ENCODE measurements at places on chromosomes 4 and X.

DNA sequence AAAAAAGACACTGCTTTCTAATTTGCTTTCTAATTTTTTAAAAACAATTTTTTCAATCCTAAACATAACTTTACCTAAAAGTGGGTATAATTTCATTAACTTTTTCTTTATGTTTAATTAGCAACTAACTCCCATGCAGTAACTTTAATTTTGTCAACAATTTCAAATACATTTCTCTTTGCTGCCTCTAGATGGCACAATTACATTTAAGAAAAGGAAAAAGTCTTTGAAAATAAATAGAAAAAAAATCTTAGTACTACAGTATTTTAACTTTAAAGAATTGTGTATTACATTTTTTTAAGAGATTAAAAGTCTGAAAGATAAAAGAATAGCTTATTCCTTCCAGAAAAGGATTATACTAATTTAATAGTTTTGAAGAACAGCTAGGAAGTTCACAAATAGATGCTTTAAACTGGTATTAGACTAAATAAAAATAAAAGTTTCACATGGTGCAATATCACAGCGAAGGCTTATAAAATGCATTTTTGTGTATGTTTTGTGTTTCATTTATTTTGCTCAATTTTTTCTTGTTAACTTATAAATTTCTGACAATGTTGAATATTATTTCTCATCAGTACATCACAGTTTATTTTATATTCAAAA, 105.1 kb downstream of the ADGRA3 start:
- DNase-seq = no peak

DNA sequence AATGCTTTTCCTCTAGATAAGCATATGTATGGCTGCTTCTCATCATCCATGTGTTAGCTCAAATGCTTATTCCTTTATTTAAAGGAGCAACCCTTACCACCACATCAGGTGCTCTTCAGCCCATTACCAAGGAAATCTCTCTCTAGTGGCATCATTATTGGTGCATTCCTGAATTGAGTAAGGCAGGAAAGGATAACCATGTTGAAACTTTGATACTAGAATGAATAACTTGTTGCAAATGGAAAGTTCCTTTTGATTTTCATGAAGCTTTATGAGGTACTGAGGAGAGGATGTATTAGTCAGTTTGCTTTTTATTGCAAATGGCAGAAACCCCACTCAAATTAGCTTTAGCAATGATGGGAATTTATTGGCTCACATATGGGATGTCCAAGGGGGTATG, 212.3 kb upstream of the FGF13 start:
- no peak for DNase-seq

GRCh38 chr4:8242782-8243560, 26.6 kb upstream of the HTRA3 start:
- DNase-seq = no peak

DNA sequence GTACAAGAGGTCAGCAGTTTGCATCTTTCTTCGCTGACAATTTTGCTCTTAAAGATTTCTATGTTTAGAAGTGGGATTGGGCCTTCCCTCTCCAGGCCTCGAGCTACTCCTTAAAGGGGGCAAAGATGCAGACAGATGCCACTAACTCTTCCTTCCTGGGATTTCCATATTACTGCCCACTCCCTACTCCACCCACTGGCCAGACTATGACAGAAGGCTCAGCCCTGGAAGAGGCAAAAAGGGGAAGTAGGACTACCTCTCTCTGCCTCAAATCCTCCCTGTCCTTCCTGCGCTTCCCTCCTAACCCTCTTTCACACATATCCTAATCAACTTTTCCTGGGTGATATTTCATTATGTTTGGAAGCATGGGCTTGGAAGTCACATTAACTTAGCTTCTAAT, 58.3 kb downstream of the EVC2 start:
- no peak for DNase-seq

- DNase-seq = no peak
Observed at GRCh38 chrX:633043-633984, 2.7 kb downstream of the SHOX start.

- no peak for DNase-seq
Observed at GRCh38 chrX:122203399-122203798, 980.7 kb upstream of the GRIA3 start.

GRCh38 chr4:153791746-153792617, 3.1 kb upstream of the SFRP2 start:
- DNase-seq = no peak

DNA sequence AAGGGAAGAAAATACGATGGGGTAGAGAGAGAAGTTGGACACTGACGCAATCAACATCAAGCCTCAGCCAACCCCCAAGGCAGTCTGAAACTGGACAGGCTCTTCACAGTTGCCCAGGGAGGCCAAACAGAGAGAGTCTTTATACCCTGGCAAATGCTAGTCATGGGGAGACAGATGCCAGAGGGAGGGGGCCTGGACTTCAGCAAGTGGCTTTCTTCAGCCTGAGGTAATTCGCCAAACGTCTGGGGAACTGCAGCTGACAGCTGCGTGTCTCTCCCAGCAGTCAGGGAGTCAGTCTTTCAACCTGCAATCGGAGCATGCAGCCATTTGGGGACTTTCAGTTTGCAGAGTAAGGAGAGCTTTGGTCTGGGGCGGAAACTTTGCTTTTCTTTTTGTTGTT, 521.6 kb downstream of the TRIML1 start:
- DNase-seq = peak; percentile 41

DNA sequence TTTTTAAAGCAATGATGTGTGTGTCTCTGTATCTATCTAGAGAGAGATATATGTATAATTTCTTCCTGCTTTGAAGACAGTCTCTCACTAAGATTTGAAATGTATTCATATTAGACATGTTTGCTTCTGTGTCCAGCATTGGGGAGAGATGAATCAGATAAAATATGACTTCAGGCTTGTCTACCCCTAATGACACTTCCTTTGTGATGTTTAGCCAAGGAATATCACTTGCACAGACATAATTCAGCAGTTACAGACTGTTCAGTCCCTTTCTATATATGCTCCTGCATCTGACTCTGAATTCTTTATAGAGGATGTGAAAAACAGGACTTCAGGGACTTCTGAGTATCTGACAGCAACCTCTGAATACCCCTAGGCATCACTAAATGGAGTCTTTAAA, 158.4 kb downstream of the DCLK2 start:
- DNase-seq = no peak

- no peak for DNase-seq
Observed at GRCh38 chrX:23403849-23404248, 69.2 kb downstream of the PTCHD1 start.

- no peak for DNase-seq
Observed at GRCh38 chr4:147340591-147341120, 140.2 kb upstream of the EDNRA start.

GRCh38 chr4:23874536-23874901, 15.3 kb downstream of the PPARGC1A start:
- DNase-seq = no peak

DNA sequence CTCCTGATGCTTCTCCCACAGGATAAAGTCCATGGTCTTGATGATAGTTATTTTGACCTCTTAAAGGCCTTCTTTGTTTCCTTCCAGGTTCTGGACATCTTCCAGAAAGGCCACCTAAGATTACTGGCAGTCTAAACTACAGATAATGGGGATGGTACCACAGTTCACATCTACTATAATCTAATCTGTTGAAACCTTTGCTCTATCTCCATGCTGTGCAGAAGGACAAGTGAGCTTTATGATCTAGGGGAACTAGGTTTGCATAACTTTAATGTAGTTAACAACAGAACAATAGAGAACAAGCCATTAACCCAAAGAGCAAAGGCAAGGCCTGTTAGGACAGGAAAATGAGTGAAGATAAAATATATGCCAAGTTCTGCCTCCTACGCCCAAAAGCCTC, 103.9 kb upstream of the KLHL13 start:
- no peak for DNase-seq

GRCh38 chr4:127533028-127533700, 99.6 kb upstream of the INTU start:
- no peak for DNase-seq

DNA sequence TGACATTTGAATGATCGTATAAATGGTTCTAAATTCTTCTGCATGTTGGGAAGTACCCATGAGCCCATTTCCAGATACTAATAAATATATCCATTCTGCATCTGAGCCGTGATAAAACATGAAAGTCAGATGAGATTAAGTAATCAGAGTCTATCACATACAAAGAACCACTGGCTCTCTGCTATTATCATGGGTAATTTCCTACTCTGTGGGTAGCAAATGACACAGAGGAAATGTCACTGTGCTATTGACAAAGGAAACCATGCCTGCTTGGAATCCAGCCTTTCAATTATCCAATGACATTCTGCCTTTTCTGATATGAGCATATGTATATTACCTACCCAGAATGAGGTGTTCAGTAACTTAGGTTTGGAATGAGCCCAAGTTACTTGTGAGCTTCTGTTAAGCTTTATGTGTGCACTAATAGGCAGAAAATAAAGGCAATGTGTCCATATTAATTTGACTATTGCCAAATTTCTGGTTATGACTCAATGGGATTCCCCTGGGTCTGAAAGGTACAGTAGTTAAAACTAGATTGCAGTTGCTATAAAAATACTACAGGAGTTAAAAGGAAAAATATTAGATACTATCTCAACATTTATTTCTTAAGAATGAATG, 238.7 kb upstream of the KCNIP4 start:
- DNase-seq = no peak

DNA sequence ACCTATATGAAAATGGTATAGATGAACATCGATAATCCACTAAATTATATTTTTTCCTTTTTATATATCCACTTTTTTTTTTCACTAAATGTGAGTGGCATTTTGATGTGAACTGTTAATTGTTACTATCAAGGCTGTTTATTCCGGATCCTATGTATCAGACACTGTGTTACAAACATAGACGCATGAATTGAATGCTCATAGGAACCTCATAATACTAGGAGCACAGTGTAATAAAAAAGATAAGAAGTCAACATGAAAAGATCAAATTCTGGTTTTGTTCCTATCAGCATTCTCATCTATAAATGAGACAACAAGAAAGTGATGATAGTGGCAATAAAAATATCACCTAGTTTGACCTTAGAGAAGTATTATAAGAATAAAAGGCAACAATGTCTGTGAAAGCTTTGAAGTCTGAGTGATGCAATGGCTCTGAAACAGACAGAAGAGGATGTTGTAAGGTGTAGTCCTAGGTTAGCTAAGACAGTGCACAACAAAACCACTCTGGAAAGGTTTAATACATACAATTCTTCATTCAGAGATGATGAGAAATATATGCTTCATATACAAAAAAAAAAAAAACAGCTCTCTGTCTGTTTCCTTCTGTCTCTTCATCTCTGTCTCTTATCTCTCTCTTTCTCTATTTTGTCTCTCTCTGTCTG, 148.6 kb upstream of the NLGN4X start:
- DNase-seq = no peak

DNA sequence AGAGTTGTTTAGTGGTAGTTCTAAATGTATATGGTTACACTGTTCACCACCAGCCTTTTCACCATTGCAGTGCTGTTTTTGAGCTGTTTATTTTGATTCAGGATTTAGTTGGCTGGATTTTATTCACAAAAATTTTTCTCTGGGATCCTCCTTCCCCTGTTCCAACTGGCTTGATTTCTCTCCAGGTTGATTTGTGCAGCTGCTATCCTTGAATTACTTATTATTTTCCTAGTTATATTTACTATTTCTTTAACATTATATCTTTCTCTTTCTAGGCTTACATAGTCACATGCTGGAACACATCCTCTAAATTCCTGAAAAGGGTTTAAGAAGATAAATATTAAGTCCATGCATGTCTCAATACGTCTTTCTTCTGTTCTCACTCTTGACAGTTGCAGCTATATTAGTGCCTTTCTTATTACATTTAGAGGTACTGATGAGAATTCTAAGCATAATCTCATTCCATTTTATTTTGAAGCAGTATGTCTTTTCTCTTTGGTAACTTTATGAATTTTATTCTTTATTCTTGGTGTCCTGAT, 82.2 kb downstream of the SUPT20HL2 start:
- no peak for DNase-seq

- DNase-seq = no peak
Observed at GRCh38 chr4:120080533-120080932, 13.9 kb upstream of the MAD2L1 start.

DNA sequence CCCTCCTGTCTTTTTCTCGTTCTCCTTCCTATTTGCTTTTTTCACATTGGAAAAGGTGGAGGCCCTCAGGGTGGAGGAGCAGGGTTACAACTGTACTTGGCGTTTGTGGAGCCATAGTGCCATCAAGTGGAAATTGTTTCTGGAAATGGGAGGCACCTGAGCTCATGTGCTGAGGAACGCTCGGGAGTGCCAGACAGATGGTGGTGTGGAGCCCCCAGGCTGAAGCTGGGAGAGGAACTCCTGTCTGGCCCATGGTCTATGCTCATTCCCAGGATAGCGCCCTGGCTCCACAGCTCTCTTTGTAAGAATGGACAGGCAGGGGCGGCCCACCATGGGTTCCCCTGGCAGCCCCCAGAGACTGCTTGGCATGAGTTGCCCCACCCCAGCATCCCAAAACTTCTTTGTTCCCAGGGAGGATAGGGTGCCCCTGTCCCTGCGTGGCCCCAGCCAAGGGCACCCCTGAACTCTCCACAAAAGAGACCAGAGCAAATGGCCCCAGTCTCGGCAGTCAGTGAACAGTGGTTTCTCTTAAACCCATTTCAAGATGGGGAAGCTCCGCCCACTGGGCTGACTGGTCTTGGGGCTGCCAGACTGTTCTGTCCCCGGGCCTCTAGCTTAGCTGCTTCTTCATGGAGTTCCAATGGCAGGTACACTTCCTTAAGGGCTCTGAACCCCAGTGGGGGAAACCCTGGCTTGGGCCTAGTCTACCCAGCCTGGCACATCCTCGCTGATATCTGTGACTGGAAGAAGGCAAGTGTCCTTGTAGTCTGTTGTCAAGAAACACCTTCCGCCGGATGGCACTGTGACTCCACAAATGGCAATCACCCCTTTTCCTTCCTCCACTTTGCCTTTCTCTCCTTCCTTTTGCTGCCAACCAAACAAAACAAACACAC, 70.1 kb downstream of the NBDY start:
- peak; percentile 30 for DNase-seq

DNA sequence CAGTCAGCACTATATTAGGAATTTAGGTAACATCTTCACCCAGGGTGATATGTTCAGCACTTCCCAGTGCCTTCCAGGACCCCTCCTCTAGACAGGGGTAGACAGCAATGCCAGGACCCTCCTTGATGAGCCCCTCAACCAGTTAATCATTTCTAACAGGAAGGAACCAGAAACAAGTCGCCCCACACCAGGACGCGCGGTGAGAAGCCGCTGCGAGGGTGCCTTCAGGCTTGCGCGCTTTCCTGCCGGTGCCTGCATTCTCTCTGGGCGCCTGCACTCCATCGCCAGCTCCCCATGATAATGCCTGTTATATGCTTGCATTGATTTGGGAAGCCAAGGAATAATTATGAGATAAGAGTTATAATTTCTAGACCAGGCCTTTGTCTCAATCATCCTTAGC, 116.0 kb downstream of the ENPP6 start:
- DNase-seq = no peak

DNA sequence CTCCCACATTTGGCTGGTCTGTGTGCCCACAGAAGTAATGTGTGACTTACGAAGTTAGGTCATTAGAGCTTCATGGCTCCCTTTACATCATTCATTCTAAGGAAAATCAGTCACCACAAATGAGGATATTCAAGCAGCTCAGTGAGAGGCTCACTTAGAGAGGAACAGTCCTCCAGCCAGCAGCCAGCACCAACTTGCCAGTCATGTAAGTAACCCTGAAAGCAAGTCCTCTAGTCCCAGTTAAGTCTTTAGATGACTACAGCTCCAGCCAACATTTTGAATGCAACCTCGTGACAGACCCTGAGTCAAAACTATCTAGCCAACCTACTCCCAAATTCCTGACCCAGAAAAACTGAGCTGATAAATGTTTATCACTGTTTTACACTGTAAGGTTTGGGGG, 71.3 kb downstream of the LRBA start:
- DNase-seq = no peak

Measured in nucleus accumbens (tissue), 56 donors.